ENCODE measurements at places on chromosomes 3 and 15.
A peak's percentile ranks its signal among the peaks of the same experiment; 100 is the strongest.

DNA sequence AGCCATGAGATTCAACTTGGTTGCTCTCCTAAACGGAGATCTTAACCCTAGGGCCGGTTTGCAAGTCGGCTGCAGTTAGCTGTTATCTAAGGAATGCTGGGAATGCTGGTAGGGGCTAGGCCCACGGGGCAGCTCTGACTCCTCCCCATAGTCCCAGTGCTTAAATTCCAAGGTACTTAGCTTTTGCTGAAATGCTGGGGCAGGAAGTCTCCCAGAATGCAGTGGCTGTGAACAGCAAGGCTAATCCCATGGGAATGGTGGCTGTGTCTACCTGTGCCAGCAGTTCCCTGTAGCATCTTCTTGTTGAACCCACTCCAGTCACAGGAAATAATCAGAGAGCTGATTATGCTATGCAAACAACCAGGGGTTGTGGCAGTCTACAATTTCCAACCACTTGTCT, 102.5 kb upstream of the TJP1 start:
- peak; percentile 85 for DNase-seq

- no peak for DNase-seq
These were observed 4.5 kb downstream of the NR1I2 start for GRCh38 chr3:119786409-119786808.

- DNase-seq, result no peak
These were observed 461.9 kb upstream of the ONECUT1 start for GRCh38 chr15:53251996-53252395.

- peak; percentile 13 for DNase-seq
These were observed 247.2 kb downstream of the PTPRG start for GRCh38 chr3:61808526-61808925.

DNA sequence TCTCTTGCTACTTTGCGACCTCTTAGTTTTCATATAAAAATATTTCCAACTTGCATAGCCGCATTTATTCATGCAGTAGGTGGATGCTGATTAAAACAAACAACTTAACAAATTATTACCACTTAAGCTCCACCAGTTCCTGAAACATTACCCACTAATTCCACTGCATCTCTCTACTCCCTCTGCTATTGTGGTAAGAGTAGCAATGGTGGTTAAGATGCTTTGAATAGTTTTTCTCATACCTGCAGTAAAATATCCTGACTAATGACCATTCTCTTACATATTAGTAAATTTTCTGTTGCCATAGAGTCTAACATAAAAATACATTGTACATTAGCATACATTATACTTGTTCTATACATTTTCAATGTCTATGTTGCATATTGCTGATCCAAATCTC, 397.6 kb upstream of the PLSCR5 start:
- DNase-seq, result peak; percentile 14

DNA sequence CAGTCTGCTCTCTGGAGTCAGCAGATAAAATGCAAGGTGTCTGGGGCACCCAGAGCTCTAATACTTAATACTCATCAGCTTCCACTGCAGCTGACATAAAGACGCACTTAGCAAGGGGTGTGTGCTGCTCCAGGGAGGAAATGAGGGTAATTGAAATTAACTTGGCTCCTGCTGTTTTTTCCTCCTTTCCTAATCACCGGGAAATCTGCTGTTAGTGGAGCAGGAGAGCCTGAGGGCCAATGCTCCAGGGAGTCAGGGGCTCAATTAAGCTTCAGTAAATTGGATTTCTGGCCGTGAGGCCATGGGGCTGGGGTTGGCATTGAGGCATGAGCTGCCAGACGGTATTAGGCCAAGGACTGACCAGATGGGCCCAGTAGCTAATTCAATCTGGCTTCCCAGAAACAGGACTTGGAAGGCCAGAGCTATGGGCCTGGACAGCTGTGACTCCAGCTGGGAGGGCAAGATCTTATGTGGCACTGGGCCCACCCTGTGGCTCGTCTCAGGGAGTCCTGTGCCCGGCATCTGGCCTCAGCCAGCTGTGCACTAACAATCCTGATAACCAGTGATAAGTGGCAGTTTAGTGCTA, 30.7 kb upstream of the CHRNB4 start:
- no peak for DNase-seq

DNA sequence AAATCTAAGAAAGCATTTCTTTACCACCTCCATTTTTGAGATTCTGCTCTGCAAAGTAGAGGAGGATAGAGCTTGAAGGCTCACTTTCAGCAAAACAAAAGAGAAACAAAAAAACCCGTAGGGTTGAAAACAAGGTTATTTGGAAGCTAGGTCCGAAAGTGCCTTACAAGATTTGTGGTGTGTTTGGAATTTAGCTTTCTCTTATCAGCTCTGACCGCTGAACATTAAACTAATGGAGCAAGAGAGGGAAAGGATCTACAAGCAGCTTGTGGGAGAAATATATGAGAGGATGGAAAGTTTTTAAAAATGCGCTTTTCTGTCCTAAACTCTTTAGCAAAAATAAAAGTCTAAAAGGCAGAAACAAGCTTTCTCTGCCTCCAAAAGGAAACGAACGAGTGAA, 545.5 kb downstream of the NTRK3 start:
- no peak for DNase-seq
